ENCODE measurements at places on chromosomes 7 and 10.
A peak's percentile ranks its signal among the peaks of the same experiment; 100 is the strongest.

DNA sequence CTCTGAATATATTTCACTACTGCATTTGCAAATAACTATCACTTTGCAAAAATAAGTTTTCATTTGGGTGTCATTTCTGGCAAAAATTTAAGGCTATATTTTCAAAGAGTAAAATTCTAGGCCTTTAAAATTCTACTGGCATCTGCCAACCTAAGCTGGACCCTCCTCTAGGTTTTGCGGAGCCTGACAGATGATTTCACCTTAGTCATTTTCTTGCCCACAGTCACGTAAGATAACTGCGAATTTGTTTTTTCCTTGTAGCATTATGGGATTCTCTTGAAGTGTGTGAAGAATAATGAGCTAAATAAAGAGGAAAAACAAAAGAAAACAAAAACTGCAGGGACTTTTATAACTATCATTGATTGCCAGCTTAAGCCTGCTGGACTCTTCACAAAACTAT, 7.8 kb downstream of the MEOX2 start:
- no peak for DNase-seq

- DNase-seq: no peak
Measured at GRCh38 chr7:50394315-50394714, 55.8 kb downstream of the FIGNL1 start.

DNA sequence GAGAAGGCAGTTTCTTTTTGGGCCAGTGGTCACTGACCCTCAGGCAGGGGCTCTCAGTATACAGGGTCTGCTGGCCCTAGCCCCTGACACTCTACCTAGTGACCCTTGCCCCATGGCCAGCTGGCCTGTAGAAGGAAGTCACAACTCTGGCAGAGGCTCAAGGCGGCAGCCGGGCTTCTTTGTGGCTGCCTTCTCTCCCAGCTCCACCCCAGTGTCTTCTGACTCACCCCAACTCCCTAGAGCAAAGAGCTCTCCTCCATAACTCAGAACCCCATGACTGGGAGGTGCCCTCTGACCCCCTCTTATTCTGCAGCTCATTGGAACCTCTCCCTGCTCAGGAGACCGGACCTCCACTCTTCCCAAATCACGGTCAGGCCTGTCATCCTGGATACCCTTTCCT, 358.2 kb downstream of the FGFR2 start:
- no peak for DNase-seq

GRCh38 chr7:73328696-73329095, 735 bp downstream of the FKBP6 start:
- no peak for DNase-seq

DNA sequence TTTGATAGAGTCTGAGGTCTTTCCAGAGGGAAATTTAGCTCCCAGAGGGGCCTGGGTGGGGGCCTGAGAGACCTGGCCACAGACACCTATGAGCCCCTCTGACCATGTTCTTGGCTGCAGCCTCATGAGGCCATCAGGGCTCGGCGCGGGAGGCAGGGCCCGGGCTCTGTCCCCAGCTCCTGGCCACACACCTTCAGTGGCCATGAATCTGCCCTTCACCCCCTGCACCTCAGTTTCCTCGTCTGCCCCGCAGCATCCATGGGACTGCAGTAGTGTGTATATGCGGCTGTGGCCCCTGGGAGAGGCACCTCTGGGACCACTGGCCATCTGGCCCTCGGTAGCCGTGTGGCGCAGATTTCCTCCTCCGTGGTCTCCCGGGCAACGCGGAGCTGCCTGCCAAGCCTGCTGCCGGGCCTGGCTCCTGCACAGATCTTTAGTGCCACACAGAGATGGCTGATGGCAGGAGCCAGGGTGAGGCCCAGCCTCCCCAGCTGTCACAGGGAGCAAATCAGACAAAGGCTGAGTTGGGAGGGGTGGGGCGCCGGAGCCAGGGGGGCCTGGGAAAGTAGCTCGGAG, 23.6 kb upstream of the ADCYAP1R1 start:
- DNase-seq: no peak

GRCh38 chr7:129958643-129959470, 6.1 kb upstream of the UBE2H start:
- no peak for DNase-seq

DNA sequence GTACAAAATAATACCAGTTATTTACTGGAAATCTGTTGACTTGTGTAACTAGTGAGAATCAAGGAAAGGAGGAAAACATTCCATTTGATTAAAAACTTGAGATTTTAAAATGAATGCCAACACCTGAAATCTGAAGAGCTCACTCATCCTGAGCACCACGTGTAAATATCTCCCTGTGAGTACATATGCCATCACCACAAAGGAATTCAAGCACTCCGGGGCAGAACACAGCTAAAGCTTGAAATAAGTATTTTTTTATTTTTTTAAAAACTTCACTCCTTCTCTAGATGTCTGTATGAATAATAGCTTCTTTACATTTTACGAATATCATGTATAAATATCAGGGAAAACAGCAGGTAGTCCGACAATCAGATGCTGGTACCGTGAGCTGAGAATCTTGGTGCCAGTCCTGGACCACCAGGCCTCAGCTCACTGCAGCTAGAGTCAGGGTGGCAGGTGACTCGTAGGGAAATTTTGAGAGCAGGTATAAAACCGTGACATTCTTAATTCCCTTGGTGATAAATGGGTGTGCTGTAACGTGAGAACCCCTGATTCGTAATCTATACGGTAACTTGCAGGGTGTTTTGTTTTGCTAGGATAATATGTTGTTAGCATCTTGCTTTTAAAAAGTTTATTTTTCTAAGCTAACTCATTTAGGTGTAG, 12.7 kb downstream of the LMTK2 start:
- DNase-seq: no peak

- DNase-seq: no peak
Measured at GRCh38 chr7:101593556-101593955, 35.5 kb downstream of the MYL10 start.

- DNase-seq: no peak
Measured at GRCh38 chr10:4101918-4102654, 317.1 kb upstream of the KLF6 start.

GRCh38 chr7:94832051-94832450, 75.3 kb upstream of the PPP1R9A start:
- DNase-seq: no peak

DNA sequence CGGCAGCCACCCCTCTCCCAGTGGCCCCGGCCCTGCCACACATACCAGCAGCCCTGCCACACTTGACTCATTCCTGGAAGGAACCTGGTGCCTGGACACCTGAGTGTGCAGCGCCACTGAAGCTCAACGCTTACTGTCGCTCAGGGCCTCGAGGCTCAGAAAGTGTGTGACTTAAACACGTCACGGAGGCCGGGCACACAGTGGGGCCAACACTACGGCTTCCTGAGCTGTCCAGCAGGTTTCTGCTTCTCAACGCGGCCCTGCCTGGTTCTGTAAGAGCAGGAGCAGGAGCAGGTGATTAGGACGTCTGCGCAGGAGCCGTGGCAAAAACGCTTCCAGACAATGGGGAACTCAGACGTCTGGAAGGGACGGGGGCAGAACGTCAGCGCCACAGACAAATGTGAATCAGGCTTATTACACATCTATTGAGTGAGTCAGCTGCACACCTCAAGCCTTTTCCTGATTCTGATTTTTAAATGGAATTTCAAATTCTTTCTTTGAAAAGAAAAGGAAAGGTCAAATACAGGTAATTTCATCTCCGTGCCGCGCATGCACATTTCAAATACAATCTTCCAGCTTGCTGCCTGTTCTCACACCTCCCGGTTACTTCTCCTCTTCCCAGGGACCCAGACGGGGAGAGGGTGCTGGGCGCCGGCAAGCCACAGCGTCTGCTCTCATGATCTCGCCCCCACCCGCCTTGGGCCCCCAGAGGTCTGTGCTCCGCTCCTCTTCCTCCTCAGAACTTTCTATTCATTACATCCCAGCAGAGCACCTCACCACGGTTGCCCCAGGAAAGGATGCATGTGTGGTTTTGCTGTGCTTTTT, 66.6 kb downstream of the ADARB2 start:
- DNase-seq: no peak

DNA sequence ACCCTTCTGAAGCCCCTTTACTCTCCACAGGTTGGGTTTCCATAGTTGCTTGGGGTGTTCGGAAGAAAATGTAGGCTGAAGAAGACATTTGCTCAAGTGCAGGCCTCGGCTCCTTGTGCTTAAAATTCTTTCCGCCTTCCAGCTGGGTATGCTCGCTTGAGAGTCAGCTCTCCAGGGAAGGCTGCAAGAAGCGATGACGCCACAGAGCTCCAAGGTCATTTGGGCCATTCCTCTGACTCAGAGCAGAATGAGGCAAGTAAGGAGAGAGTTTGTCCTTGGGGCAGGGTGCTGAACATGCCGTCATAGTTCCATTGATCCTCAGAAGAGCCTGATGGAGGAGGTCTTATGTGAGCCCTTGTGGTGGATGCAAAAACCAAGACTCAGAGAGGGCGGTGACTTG, 27.4 kb upstream of the HSPA12A start:
- no peak for DNase-seq

GRCh38 chr10:107653832-107654287, 489.4 kb upstream of the SORCS1 start:
- DNase-seq: no peak

- peak; percentile 45 for DNase-seq
Measured at GRCh38 chr7:102404005-102404861, 8.1 kb downstream of the PRKRIP1 start.

- DNase-seq: no peak
Measured at GRCh38 chr7:32564542-32564941, 69.3 kb downstream of the AVL9 start.

DNA sequence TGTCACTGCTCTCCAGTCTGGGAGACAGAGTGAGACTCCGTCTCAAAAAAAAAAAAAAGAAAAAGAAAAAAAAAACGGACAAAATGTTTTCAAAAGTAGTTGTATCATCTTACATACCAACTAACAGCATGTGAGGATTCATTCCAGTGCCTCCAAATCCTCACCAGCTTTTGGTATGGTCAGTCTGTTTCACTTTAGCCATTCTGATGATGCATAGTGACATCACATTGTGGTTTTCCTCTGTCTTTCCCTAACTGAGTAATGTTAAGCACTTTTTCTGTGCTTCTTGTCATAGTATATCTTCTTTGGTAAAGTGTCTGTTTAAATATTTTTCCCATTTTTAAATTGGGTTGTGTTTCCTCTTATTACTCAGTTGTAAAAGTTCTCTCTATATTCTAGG, 251.4 kb upstream of the CTBP2 start:
- no peak for DNase-seq

GRCh38 chr7:108659261-108659660, 89.6 kb downstream of the DNAJB9 start:
- DNase-seq: no peak

- no peak for DNase-seq
Measured at GRCh38 chr10:23543691-23544380, 105.0 kb downstream of the OTUD1 start.

GRCh38 chr7:115838829-115839228, 191.7 kb downstream of the TFEC start:
- DNase-seq: no peak

DNA sequence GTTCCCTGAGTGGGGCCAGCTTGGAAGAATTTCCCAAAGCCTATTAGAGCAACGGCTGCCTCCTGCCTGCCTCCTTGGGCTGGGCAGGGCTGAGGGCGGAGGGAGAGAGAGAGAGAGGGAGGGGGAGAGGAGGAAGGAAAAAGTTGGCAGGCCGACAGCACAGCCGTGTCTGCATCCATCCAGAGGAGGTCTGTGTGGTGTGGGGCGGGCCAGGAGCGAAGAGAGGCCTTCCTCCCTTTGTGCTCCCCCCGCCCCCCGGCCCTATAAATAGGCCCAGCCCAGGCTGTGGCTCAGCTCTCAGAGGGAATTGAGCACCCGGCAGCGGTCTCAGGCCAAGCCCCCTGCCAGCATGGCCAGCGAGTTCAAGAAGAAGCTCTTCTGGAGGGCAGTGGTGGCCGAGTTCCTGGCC, at the start of gene AQP1:
TSS of gene AQP1 (plus strand) at position 293 of the 409 bp plus-strand sequence. CDS start at position 350, 57 bp downstream.
- no peak for DNase-seq

DNA sequence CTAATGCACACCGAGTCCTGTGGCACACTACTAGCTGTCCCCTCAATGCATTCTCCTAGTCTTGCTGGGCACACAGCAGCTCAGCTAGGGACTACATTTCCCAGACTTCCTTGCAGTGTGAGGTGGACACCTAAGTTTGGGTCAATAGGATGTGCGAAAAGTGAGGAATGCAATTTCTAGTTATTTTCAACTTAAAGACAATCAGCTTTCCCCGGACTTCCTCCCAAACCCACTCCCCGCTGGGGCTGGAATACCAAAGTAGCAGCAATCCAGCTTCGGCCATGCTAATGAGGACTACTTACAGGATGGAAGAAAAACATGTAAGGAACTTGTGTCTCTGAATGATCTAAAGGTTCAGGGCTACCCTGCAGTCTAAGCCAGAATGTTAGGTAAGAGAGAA, 286.4 kb upstream of the LRRN3 start:
- DNase-seq: no peak

DNA sequence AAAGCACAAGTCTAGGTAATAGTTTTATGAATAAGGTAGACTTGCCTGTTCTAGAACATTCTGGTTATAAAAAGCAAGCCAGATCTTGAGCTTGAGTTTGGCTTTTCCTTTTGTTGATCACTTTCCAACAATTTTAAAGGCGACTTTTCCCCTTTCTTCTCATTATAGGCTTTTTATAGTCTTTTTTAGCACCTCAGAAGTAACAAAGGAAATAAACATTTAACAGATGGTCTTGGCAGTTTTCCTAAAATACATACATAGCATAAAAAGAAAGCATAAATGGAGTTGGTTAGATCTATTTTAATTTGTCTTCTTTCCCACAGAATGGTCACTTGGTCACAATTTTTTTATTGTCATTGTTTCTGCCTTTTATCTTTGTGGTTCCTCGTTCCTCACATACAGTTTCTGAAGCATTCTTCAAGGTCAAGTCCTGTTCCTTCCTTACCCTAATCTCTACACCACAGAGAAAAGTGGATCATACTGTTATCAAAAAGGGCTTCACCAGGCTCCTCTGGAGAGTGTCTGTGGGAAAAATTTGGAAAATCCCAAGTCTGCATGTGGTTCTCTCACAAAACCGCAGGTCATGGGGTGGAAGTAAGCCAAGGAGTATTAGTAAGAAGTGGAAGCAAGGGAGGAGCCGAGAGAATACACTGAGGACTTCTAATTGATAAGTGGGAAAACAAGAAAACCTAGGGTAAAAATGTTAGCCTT, 31.3 kb downstream of the THNSL1 start:
- no peak for DNase-seq

DNA sequence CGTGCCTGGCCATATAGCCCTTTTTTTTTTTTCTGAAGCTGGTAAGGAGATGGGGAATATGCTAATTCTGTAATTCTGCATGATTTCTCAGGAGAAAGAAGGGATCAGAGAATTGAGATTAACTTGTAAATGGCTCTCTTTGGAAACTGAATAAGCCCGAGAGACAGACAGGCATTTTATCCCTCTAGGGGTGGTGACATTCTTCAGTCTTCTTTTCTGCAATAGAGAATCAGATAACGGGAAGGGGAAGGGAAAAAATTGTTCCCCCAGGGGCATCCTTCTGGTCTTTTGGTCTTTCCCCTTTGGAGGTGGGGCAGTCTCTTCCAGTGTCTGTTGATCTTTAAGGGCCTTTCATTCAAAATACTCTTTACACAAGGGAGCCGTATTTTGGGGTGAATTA, 34.2 kb downstream of the HK1 start:
- no peak for DNase-seq

GRCh38 chr7:36562121-36562520, 162.2 kb downstream of the AOAH start:
- DNase-seq: no peak

GRCh38 chr10:5461203-5461588, 38.2 kb downstream of the CALML5 start:
- no peak for DNase-seq

- DNase-seq: no peak
Measured at GRCh38 chr10:90302758-90303481, 554.9 kb downstream of the HTR7 start.
